AG04450 (cell line): ENCODE measurements at places on chromosomes 1 and 21. TPM values are rescaled to one million over a fixed set of nuclear protein-coding genes. Genes with fewer than 3 reads are reported as not detected.

DNA sequence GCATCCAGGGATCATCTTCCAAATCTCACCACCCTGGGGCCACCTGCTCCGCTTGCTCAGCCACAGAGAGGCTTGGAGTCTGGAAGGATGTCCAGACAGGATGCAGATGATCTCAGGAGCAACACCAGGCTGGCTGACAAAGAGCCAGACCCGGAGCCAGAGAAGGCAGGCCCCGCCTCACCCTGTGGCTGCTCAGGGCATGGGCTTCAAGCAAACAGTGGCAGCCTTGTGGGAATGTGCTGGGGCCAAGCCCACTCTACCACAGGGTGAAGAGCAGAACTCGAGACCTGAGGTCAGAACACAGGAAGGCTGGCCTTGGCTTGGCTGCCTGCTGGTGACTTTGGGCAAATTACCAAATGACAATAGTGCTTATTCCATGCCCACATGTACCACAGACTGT, 45.5 kb downstream of the MRPL37 start:
- DNase-seq = no peak

GRCh38 chr1:204255225-204255624, 41.4 kb upstream of the GOLT1A start:
- no peak for DNase-seq

Gene FCER1A
- polyA plus RNA-seq = not detected in 2 replicates

Gene VHLL
- not detected in 2 replicates for polyA plus RNA-seq

Gene OR4F16
- polyA plus RNA-seq = not detected in 2 replicates

Gene RAB3B
- 28.4 and 28.6 TPM in 2 replicates for polyA plus RNA-seq
